Islet precursor cell (in vitro differentiated cells): ENCODE measurements at places on chromosomes 3 and 15.

- no peak for DNase-seq
Observed at GRCh38 chr3:20608054-20608738, 422.2 kb upstream of the SGO1 start.

DNA sequence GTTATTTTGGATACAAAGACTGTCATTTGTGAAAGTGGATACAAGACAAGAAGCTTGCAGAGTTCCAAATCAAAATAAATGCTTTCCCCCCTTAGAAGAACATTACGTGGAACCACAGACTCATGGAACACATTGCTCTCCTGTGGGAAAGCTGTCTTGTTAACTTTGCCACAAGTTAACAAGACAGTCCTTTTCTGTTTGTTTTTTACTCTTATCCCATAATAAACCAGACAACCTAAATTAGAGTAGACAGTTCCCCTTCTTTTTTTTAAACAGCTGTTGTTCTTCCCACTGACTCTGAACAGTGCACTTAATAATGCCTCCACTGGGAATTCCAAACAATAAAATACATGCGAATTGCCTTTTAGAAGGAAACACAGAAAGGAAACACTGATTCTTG lies 255.3 kb upstream of the UBE2E2 start:
- DNase-seq, result no peak

DNA sequence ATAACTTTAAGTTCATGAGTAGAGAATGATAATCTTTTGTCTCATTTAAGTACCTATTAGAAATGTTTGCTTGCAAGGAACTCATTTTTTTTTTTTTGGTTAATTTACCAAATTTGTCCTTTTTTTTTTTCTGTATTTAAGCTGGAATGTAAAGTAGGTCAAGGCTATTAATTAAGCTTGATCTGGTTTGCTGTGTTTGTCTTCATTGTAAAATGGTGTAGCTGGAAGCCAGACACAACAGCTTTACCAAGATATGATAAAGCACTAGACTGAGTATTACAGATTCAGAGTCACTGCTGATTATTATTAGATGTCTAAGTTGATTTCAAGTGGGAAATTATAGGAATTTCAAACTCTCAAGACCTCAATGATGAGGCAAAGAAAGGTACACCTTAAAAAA lies 15.0 kb upstream of the ZPLD1 start:
- no peak for DNase-seq

- no peak for DNase-seq
Observed at GRCh38 chr3:62374341-62375218, 1.2 kb upstream of the FEZF2 start.

- DNase-seq, result peak; percentile 61
Observed at GRCh38 chr3:149010504-149010951, 19.2 kb downstream of the GYG1 start.

- DNase-seq, result no peak
Observed at GRCh38 chr15:39783244-39783820, 691 bp upstream of the FSIP1 start.

DNA sequence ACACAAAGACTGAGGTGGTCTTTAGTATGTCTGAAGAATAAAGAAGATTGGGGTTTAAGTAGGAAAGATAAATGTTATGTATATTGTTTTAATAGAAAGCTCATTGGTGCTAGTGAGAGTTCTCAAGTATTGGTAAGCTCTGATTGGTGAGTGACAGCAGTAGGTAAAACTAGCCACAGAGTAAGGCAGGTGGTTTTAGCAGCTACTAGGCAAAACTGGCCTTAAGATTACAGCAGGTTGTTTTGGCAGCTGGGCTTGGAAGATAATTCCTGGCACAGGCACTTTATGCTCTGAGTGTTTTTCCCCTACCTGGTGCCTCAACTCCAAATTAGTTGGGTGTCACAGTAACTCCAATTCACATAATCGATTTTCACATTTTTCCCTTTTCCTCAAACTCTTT lies 66.3 kb downstream of the STAG1 start:
- no peak for DNase-seq

DNA sequence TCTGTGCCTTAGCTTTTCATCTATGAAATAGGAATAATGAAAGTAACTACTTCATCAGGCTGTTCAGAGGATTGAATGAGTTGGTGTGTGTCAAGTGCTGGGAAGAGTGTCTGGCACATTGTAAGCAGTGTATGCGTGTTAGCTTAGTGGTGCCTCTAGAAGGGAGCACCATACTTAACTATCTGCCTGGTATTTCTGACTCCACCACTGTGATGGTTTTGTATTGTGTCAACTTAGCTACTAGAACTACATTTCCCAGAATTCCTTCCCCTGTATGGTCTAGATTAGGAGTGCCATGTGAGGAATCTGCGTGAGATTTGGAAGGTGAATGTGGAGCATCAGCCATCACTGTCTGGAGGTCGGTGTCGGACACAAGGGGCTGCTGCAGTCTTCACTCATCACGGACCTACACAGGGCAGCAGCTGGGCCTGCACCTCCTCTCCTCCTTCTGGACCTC lies 115.4 kb upstream of the GALNT15 start:
- DNase-seq, result no peak

- no peak for DNase-seq
Observed at GRCh38 chr3:107413264-107413663, 36.0 kb downstream of the CCDC54 start.

DNA sequence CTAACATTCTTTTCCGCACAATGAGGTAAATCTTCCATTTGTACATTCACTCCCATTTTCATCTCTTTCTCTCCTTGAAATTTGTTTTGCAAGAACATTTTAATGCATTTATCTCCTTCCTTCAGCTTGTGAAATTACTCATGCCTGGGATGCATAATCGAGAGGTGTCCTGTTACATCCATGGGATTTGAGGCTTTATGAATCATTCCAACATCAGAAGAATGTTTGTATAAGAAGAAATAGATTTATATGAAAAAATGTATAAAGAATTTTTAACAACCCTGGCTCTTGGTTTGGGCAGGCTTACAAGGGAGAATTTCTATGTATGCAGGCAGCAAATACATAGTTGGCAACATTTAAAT lies 93.2 kb upstream of the MBNL1 start:
- DNase-seq, result no peak

GRCh38 chr3:37198996-37199395 lies 24.6 kb upstream of the LRRFIP2 start:
- DNase-seq, result no peak

GRCh38 chr3:189771842-189772450 lies 140.8 kb downstream of the TP63 start:
- no peak for DNase-seq

DNA sequence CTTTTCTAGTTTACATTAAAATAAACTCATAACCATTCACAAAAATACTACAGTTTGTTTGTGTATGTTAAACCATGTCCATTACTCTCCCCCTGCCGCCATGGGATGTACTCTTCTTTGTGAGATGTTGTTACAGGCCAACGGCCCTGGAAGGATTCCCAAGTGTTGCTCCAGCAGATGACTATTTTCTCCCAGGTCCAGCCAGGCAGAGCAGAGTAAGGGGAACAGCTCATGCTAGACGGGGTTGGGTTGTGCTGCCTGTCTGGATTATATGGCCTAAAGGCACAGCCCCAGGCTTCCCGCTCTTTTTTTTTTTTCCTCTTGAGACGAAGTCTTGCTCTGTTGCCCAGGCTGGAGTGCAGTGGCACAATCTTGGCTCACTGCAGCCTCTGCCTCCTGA lies 24.5 kb upstream of the SLCO2A1 start:
- peak; percentile 15 for DNase-seq

DNA sequence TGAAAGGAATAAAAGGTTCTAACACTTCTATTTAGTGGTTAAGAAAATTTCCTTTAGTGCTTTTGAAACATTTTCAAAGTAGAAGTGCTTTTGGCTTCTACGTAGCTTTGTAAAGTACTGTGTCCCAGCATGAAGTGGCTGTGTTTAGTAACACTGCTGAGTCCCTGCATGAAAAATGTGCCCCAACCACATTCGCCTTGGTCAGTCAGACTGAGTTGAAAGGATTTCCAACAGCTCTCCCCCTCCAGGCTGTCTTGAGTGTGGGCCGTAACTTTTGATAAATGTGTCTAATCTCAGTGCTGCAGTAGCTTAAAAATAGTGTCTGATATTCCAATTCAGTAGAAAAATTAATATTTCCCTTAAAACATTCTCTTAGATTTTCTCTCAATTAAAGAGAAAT lies 115.0 kb downstream of the NR1D2 start:
- peak; percentile 88 for DNase-seq

DNA sequence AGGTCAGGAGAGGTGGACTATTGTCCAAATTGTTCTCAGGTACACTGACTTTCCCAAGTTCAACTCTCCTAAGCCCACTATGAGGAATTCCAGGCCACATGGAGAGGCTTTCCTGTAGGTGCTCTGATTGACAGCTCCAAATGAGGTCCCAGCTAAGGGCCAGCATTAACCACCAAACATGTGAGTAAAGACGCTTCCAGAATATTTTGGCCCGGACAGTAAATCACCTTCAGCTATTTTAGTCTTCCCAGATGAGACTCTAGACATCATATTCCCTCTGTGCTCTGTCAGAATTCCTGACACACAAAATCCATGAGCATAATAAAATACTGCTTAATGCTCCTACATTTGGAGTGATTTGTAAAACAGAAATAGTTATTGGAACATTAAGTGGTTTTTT lies 135.5 kb downstream of the TGFBR2 start:
- DNase-seq, result no peak

GRCh38 chr3:177527182-177527581 lies 329.9 kb upstream of the TBL1XR1 start:
- no peak for DNase-seq

DNA sequence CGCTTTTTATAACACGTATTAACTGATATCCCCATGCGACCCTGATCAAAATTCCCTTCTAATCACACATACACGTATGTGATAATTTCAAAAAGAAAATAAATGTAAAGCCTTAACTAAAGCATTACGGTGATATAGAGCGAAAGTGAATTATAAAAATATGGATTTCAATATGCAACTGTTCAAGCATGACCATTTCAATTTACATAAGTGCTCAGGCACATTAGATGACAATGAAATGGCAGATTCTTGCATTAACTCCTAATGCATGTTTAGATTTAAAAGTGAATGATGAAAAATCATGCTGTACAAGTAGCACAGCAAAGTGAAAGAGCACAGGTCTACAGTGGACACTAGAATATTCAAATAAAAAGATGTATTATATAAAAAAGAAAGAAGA lies 140.1 kb downstream of the MYLK start:
- no peak for DNase-seq

GRCh38 chr3:65714134-65714533 lies 324.6 kb downstream of the MAGI1 start:
- DNase-seq, result peak; percentile 87

DNA sequence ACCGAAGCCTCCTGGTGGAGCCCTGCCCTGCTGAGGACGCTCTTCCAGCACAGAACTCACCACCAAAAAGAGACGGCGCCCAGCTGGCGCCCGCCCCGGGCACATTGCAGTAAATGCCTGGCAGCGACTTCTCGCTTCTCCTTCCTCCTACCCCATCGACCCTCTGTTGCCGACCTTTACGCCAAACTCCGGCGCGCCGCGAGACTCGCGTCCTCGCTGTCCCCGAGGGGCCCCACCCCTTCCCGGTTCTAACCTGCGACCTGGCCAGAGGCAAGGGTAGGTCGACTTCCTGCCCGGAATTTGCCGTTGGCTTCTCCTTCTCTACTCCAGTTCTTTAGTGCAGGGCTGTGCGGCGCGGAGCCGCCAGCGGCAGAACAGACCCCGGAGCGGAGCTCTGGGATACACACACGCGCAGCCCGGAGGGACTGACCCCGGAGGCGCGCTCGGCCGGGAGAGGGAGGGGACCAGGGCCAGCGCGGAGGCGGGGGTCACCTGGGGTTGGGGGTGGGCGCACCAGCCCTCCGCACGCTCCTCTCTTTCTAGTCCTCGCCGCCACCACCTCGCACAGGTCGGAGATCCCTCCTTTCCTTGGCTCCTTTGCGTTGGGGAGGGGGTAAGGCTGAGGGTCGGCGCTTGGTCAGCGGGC lies 226.6 kb upstream of the AZI2 start:
- peak; percentile 85 for DNase-seq

DNA sequence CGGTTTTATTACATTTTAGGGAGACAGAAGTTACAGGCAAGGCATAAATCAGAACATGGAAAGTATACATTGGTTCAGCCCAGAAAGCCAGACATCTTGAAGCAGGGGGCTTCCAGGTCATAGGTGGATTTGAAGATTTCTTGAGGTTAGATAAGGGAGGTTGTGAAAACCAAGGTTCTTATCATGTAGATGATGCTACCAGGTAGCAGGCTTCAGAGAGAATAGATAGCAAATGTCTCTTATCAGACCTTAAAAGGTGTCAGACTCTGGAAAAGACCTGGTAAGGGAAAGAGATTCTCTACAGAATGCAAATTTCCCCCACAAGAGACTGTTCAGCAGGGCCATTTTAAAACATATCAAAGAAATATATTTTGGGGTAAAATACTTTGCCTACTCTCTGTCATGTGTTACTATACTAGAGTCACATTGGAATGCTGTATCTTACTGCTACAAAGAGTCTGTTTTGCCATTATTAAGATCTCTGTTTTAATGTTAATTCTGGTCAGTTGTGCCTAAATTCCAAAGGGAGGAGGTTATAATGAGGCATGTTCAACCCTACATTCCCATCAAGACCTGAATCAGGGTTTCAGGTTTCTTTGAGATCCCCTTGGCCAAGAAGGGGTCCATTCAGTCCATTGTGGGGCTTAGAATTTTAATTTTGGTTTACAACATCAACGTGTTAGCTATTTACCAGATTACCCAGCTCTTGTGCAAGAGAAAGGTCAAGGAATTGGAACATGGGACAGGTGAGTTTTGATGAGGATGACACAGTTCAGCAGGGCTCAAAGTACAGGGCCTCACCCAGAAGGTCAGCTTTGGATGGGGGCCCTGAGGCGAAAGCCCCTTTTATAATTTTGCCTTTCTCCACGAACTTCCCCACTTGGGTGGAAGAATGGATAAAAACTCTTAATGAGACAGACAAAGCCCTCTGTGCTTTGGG lies 36.0 kb upstream of the LYZL4 start:
- DNase-seq, result no peak

- DNase-seq, result no peak
Observed at GRCh38 chr3:13954741-13955483, 75.0 kb upstream of the WNT7A start.

GRCh38 chr3:187336322-187336721 lies 31.9 kb upstream of the RTP4 start:
- DNase-seq, result peak; percentile 70

DNA sequence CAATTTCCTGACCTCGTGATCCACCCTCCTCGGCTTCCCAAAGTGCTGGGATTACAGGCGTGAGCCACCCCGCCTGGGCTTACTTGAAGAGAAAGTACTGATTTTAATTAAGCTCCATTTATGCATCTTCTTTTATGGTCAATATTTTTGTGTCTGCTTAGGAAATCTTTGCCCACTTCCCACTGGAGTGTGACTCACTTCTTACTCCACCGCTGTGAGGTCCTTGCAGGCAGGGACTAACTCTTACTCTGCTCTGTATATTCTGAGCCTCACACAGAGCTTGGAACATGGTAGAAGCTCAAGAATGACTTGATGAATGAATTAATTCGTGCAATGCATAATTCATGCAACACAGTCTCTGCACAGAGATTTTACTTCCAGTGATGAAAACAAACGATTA lies 2.9 kb upstream of the TM4SF19 start:
- no peak for DNase-seq

- DNase-seq, result no peak
Observed at GRCh38 chr3:168096210-168096652, 507 bp upstream of the GOLIM4 start.
